ENCODE measurements at places on chromosomes 5 and 9.

DNA sequence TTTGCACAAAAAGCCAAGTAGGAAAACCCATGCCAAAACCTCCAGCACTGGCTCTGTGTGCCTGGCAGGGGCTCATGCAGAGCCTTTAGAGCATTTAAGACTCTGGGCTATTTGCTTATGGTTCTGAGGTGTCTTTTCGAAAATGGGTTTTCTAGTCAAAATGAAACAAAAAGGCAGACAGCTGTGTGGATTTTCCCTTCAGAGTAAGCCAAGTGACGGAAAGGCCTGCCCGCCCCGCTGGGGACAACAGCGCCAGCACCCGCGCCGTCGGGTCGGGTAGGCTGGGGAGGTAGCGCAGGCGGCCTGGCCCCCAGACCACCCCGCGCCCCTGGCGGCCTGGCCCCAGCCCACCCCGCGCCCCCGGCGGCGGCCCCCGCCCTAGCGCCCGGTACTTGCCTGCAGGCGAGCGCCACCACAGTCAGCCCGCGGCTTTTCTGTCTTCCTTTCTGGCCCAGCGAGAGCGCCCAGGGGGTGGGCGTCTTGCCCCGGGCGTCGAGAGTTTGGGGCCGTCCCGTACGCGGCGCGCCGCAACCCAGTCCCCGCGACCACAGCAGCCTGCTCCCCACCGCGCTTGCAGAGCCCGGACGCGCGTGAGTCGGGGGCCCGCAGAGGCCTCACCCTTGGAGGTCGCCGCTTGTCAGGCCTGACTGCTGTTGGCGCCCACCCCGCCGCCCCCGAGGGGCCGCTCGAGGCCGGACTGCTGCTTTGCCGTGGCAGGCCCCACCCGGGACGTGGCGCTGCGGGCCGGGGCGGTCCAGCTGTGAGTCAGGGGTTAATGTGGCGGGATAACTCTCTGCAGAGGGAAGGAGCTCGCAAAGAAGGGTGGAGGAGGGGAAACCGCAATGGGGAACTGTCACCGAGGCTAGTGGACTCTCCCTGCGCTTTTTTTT is at the start of gene TICAM2:
TSS of gene TICAM2 (minus strand) at position 779 of the 890 bp plus-strand sequence. CDS start 21,223 bp downstream, outside the sequence.
- peak; percentile 89 for DNase-seq

DNA sequence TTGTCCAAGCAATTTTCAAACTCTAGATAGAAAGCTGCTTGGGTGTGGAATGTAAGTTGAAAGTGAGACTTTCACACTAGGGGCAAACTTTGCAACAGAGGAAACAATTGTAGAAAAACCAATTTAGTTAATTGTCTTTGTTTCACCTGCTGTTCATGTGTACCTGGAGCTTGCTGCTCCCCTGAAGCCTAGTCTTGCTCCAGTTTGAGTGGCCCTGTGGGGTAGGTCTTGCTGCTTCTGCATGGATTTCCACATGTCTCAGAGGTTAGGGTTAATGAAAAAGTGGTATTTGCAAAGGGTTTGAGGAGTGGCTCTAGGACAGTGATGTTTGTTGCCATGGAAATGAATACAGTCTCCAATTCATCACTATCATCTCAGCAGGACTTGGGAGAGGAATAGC is 182.2 kb downstream of the FSTL4 start:
- no peak for DNase-seq

DNA sequence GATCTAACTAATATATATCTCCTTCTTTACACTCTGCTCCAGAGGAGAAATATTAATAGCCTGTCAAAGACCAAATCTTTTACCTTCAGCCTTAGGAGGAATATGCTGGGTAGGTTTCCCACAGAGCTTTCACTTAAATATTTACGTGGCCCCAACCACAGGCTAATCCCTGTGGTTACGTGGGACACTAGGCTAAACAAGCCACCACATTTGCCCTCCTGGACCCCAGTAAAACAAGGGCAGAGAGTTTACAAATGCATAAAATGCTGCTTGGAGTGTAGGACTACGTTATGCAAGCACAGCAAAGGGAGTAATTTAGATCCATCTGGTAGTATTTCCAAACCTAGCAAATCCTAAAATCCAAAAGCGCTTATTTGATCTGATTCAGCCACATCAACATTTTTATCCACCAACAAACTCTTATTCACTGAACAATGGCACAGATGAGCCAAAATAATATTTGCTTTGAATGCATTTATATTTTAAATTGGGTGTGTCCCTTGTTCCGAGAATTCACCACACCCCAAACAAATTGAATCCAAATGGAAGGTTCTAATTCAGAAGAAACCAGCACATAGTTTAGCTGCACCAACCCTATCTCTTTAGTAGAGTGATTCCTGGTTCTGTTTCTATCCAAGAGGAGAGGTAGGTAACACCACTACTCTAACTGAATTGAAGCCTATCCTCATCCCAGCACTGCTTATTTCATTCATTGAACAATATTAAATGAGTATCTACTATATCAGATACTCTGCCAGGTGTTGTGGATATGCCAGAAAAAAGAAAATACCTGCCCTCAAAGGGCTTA is 179.0 kb downstream of the TSSK1B start:
- no peak for DNase-seq

DNA sequence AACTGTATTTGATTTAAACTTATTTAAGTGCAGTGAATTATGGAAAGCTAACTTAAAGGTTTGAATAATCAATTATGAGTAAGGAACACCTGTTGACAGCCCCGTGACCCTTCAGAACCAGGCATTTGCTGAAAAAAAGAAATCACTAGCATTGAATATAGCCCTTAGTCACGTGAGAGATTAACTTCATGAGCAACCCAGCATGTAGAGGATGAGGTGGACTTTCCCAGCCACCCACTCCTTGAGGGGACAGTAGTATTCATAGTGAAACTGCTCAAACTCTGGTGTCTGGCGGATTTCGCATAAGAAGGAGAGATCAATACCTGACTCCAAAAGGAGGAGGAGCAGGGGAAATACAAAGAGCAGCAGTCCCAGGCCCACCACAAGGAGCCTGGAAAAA is 184.8 kb upstream of the RASEF start:
- no peak for DNase-seq

GRCh38 chr5:179732918-179733771 is 523 bp downstream of the MAML1 start:
- DNase-seq = no peak

GRCh38 chr5:122902263-122902662 is 56.9 kb downstream of the SNX24 start:
- DNase-seq = no peak

DNA sequence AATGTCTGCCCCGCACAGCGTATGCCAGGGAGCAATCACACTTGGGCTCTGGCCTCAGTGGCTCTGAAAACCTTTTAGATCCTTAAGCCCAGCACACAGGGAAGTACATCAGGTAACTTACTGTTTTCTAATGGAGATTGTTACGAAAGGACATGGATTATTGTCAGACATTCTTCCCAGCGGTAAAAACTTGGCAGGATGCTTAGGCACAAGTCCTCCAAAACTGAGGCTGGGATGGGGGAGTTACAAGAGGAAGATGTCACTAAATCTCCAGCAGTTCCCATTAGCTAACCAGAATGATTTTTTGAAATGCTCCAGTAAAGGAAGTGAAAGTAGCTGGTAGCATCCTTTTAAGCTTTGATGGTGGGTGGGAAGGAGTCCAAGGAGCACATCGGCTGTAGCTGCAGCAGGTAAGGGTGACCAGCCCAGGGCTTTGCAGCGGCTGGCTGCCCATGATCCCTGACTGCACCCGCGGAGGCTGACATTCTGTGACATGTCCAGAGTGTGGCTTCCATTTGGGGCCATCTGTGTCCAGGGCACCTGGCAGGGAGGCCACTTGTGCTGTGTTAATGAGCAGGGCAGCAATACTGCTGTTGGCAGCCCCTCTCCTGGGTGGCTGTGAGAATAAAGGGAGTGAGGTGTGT is 165.8 kb downstream of the GADD45G start:
- DNase-seq = peak; percentile 72

DNA sequence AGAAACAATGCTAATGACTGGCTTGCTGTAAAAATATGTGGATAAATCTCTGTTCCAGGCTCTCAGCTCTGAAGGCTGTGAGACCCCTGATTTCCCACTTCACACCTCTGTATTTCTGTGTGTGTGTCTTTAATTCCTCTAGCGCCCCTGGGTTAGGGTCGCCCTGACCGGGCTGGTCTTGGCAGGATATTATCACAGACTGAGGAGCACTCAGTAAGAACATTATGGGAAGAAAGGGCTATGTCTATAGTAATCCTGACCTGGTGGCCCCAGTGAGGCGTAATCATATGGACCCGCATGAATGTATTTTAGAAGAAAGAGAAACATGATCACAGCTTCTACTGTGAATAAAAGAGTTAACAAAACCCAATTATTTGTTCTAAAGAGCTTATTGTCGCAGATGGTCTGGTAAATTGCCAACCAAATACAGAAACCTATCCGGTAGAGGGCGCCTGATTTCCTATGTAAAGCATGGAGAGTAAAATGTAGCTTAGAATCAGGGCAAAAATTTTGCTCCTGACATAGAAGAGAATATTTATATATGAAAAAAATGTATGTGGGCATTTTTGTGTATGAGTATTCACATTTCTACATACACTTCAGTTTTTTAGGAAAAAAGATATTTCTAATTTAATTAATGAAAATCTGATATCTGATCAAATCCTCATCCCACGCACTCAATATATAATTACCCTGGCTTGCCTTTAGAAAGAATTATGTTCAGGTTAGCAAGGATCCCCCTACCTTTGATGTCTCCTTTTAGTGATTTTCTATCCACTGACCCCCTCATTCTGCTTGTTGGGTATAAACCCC is 5.8 kb upstream of the IFNA1 start:
- no peak for DNase-seq

DNA sequence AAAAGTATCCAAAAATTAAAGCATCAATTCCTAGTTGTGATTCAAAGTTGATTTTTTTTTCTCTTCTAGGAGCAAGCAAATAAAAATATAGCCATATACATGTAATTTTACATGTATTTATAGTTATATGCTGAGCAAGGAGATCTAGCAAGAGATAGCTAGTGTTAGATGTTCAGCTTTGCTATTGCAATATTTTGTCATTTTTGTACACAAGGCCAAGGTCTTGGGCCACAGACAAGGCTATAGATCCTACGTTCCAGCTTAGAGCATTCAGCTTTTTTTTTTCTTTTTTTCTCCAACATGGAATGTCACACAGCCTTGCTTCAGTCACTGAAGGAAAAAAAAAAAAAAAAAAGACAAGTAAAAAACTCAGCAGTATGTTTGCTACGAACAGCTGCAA is 36.8 kb downstream of the HMGCR start:
- DNase-seq = no peak

Measured in cardiac septum (tissue), 1 donor.